Left cardiac atrium (tissue), 4 donors: ENCODE measurements at places on chromosomes 12 and 14. TPM values are rescaled to one million over a fixed set of nuclear protein-coding genes. Genes with fewer than 3 reads are reported as not detected.

INHBC gene
- not detected for total RNA-seq

FAM186B gene
- total RNA-seq, result 0.31 TPM

LBHD2 gene
- 0.47 TPM for total RNA-seq

DNA sequence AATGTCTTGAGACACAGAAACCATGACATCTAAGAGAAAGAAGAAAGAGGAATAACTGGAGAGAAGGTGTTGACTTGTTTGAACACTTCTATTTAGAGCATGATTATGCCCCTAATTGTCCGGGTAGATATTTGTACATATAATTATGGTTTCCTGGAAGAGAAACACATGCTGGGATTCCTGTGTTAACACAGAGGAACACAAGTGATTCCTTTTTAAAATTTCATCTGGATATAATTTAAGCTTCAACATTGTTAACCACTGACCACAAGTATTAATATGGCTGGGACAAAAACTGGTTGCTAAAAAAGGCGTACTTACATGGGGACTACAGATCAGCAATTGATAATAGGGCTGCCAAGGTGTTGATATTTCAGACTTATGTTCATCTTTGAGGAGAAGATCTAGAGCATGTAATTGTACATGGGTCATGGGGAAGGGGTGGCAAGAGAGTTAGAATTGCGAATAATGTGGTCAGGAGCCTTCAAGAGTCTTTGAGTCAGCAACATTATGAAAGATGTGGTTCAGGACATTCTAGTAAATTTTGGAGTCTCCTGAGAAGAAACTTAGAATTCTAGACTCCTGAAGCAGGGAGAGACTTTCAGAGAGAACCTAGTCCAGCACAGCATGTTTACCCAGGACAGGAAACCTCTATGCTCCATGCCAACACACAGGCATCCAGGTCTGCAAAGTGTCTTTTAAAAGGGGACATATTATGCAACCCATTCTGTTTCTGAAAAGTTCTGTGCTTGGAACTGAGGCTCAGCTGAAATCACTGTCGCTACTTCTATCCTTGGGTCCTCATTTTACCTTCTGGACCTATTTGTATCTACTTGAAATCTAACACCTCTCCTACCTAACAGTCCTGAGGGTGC lies 56.5 kb downstream of the SLC38A1 start:
- DNase-seq, result no peak

MEG3 gene
- total RNA-seq, result 24.7 TPM

- no peak for DNase-seq
Measured at GRCh38 chr14:29521526-29522137, 406.0 kb downstream of the PRKD1 start.

CD27 gene
- total RNA-seq, result 0.26 TPM

STAC3 gene
- total RNA-seq, result 2.7 TPM

LRFN5 gene
- total RNA-seq, result 0.79 TPM

- no peak for DNase-seq
Measured at GRCh38 chr14:28254768-28255167, 511.8 kb upstream of the FOXG1 start.

COX6A1 gene
- total RNA-seq, result 182 TPM

EXOC3L4 gene
- total RNA-seq, result 0.92 TPM

- DNase-seq, result no peak
Measured at GRCh38 chr14:92747701-92748258, 647 bp downstream of the LGMN start.

- no peak for DNase-seq
Measured at GRCh38 chr14:66240105-66240504, 246.1 kb upstream of the CCDC196 start.

DNA sequence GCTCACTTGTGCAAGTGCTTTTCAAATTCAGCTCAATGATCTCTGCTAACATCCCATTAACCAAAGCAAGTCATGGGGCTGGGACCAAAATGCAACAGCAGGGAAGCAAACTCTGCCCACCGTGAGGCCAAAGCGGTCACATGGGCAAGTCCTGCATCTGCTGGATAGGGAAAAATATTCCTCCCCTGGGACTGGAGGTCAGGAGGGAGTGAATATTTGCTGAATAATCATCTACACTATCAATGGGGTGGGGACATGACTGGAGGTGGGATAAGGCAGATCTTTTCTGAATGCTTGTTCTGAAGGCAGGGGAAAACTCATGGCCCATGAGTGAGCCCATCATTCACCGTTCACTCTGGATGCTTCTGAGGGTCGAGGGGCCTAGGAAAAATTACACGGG lies 45.1 kb upstream of the VRK1 start:
- DNase-seq, result no peak

DTX1 gene
- 6.3 TPM for total RNA-seq

CD69 gene
- total RNA-seq, result 1.7 TPM

PPFIA2 gene
- total RNA-seq, result 1.3 TPM

GRCh38 chr12:91516695-91517047 lies 334.1 kb upstream of the DCN start:
- DNase-seq, result no peak

DNA sequence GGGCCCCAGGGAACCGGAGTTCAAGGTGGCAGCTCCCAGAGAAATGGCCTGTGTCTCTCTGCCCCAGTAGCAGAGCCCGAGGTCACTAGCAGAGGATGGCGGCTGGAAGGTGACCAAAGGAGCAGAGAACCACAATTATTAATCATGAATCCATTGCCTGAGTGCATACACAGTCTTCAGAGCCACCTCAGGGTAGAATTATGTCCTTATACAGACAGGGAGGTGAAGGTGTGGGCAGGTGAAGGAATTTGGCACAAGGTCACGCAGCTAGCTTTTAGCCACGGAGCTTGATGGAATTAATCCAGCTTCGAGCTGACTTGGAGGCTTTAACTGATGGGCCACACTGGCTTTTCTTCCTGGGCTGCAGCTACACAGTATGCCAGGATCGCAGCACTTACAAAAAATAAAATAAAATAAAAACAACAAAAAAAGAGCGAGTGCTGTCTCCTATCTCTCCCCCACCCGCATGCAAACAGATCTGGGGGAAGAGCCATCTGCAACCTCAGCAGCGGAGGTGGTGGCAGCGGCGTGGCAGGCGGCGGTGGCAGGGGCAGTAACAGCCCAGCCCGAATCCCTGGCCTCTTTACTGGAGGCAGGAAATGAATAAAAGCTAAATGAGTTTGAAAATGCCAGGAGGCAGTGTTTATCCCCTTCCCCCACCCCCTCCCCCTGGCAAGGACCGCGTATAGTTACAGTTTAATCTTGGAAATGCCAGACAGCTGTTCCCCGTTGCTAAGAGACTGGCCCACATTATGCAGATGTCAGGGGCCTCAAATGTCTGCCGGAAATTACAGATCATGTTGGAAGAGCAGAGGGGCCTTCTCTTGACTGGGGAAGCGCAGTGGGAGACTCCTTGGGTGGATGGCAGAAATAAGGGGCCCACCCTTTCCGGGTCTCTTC lies 93.5 kb downstream of the LRRC74A start:
- DNase-seq, result no peak

DNA sequence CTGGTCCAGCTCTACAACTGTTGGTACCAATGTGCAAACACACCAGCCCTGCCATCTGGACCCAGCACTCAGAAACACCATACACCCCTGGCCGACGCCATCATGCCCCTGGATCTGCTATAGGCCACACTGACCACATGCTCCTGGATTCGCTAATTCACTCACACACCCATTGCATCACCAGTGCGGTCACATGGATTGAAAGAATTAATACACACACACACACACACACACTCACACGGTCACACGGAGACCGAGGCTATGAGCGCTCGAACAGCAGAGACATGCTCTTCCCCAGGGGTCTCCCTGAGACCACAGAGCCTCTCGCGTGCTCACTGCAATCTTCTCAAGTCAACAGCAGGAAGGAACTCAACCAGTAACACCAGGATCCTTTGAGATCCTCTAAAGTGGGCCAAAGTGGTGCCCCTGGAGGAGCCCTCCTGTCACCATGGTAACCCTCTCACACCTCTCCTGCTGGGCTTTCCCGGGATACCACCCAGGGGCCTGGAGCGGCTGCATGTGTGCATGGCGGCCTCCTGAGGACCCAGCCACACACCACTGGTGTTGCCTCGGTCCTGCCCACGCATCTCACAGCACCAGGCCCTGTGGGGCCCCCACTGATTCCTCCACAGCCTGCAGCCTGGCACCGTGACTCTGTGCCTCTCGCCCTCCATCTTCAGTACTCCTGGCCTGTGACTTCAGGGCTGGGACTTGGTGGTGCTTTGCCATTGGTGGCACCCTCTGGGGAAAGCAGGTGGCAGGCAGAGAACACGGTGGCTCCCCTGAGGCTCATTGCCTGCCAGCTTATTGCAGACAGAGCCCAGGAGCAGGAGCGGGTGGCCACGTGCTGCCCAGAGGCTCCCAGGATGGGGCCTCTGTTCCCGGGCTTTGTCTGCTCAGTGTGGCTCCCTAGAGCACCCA lies 15.1 kb downstream of the LRTM2 start:
- no peak for DNase-seq

SLC25A47 gene
- total RNA-seq, result not detected

TTC9 gene
- 1.2 TPM for total RNA-seq

MGP gene
- total RNA-seq, result 1,325 TPM

- DNase-seq, result no peak
Measured at GRCh38 chr12:85029456-85029855, 6.6 kb downstream of the TSPAN19 start.

DNA sequence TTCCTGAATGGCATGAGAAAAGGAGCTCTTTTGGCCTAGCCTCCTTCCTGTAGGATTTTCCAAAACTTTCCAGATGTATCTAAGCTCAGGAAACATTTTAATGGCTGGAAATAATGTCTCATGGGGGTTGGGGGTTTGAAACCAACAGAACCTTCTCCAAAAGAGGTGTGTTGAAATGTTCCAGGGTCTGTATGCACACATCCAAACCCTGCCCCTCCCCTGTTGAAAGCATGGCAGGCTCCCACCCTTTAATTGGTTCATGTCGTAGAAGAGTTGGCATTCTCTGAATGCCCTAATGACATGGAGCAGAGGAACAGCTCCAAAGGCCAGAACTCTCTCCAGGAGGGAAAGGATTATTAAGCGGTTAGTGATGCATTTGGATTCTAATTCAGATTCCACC lies 353.2 kb downstream of the ZFP36L1 start:
- no peak for DNase-seq

CD9 gene
- 167 TPM for total RNA-seq

DNA sequence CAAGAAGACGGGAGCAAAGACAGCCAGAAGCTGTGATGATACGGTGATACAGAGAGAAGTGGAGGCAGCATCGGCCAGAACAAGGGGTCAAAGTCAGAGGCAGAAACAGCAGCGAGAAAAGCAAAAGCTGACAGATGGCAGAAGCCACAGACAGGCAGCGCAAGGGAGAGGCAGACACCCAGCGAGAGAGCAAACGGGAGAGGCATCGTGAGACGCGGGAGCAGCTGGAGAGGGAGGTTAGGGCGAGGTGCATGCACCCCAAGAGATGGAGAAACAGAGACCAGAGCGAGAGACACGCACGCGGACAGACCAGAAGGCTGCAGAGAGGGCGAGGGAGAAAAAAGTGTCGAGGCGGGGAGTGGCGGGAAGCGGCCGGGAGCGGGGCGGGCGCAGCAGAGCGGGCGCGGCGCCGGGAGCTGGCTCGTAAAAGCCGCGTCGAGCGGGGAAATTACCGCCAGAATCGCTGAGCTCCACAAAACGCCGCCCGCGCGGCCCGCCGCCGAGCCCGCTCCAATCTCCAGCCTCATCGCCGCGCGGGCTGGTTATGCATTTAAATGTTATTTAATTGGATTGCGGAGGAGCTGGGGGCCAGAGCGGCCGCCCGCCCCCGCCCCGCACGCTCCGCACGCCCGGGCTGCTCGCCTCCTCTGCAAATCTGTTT lies 15.6 kb downstream of the SMUG1 start:
- peak; percentile 43 for DNase-seq

- no peak for DNase-seq
Measured at GRCh38 chr14:100824901-100825712, 811 bp upstream of the MEG3 start.

DNA sequence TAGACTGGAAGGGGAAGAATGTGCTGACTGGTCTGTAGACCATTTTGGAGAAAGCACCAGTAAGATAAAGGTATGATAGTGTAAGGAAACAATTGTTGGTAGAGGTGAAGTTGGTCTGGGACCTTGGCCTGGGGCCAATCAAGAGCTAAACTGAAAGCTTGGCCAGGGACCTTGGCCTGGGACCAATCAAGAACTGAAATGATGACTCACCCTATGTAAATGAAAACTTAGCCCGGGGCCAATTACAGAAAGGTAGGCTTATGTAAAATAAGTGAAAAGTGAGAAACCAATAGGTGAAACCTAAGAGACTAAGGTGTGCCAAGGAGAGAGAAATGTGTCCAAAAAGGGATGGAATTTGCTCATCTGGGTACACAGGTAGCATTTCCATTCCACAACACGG lies 776.0 kb downstream of the C12orf50 start:
- no peak for DNase-seq

DNA sequence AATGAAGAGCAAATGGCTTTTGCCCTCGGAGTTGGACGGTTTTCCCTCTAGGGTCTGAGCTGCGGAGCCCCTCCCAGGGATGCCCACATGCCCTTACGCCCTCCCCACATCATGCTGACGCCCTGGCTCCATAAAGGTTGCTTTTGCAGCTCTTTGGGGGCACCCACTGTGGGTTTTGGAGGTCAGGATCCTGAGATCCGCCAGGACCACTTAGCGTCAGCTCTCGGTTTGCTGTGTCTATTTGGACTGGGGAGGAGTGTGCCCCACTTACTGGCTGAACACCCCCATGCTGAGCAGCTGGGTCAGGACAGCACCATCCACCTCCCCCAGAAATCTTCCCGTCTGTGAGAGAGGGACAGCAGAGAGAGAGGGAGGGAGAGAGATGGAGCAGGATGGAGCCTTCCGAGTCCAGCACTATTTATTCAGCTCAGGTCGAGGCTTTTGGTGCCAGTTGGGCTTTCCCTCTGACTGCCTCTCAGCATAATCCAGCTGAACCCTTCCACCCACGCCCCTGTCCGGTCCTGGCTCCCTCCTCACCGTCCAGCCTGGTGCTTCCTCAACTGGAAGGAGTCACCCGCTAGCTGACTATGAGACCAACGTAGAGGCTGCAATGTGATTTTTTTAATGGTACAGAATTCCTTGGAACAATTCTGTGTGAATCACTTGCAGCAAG lies 18.9 kb upstream of the LRTM2 start:
- no peak for DNase-seq

ACSS3 gene
- total RNA-seq, result 21.9 TPM

DNA sequence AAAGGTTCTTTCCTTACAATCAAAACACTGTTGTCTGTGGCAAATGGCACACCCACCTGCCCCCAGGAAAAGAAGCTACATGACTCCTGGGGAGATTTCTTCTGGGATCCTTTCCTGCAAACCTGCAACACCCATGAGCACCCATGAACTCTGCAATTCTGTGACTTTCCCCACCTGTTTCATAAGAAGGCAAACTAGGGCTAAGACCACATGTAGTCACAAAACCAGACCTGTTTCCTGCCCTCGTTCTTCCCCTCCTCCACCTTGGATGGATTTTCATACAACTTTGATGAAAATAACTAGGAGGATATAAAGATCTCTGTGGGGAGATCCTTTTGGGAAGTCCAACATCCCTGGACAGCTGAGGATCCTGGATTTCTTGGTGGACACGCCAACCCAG lies 1084.7 kb downstream of the BCL11B start:
- DNase-seq, result no peak

GRCh38 chr14:64612021-64612380 lies 62.2 kb downstream of the PPP1R36 start:
- DNase-seq, result no peak

CAPS2 gene
- total RNA-seq, result 10.6 TPM

GRCh38 chr12:78156751-78157150 lies 326.1 kb downstream of the NAV3 start:
- DNase-seq, result no peak

SMIM41 gene
- not detected for total RNA-seq

GRCh38 chr12:63129927-63130326 lies 21.1 kb downstream of the AVPR1A start:
- DNase-seq, result no peak

KRT6A gene
- 1.2 TPM for total RNA-seq

TPH2 gene
- not detected for total RNA-seq
